ENCODE measurements at places on chromosomes 3 and 15.

- DNase-seq = no peak
Observed at GRCh38 chr3:10157031-10157430, 7.7 kb upstream of the IRAK2 start.

DNA sequence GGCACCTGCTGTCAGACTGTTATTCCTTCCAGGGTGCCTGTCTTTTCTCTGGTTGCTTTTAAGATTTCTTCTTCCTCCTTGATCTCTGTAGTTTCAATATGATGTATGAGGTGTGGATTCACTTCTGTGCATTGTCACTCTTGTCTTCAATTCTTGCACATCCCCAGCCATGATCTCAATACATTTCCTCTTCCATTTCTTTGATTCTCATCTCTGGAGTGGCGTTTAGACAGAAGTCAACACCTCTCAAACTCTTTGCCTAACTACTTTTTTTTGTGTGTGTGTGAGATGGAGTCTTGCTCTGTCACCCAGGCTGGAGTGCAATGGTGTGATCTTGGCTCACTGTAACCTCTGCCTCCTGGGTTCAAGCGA is 224.4 kb upstream of the LYSMD4 start:
- DNase-seq = no peak

DNA sequence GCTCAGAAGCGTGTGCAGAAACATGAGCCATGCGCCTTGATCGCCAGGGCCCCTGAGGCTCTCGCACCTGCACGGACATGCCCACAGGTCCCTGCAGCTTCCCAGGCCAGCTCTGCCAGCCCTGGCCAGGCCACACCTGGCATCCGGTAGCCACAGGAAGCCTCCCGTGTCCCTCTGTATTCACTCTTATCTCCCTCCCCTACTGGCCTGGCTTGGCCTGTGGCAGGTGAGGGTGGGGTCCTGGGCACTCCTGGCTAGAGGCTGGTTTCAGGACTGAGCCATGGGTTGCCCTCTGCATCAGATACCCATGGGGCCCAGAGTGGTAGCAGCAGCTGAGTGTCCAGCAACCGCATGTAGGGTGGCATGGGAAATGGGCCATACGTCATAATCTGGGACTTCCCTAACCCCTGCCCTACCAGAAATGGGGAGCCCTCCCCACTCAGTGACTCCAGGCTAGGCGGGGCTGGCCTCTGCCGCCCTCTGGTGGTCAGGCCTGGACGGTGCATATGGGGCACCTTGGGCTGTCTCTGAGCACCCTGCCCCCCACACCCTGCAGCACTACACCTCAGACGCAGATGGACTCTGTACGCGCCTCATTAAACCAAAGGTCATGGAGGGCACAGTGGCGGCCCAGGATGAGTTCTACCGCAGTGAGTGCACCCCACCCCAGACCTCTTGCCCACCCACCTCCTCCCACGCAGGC is 12.6 kb upstream of the LMAN1L start:
- DNase-seq = peak; percentile 53

- no peak for DNase-seq
Observed at GRCh38 chr3:178465260-178466180, 70.7 kb upstream of the KCNMB2 start.

GRCh38 chr3:81295906-81296577 is 465.4 kb downstream of the GBE1 start:
- peak; percentile 45 for DNase-seq

DNA sequence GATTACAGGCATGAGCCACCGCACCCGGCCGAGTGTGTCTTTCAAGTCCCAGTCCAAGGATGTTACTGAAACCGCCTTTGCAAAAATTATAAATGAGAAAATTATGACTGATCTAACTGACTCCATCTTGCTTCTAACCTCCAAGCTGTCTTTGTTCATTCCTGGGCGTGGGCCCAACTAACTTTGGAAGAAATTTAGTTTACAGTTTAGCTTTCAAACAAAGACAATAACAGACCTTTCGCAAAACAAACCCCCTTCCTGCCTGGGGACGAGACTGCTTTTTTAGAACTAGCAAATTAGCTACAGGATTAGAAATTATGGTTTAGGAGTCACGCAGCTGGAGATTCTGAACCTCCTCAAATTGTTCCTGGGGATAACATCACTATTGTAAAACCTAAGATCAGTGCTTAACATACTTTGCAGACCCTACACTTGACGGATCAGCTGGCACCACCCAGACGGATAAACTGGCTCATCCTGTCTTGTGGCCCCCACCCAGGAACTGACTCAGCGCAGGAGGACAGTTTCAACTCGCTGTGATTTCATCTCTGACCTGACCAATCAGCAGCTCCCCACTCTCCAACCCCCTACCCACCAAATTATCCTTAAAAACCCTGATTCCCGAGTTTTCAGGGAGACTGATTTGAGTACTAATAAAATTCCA is 23.8 kb downstream of the NANOGP8 start:
- DNase-seq = peak; percentile 15

DNA sequence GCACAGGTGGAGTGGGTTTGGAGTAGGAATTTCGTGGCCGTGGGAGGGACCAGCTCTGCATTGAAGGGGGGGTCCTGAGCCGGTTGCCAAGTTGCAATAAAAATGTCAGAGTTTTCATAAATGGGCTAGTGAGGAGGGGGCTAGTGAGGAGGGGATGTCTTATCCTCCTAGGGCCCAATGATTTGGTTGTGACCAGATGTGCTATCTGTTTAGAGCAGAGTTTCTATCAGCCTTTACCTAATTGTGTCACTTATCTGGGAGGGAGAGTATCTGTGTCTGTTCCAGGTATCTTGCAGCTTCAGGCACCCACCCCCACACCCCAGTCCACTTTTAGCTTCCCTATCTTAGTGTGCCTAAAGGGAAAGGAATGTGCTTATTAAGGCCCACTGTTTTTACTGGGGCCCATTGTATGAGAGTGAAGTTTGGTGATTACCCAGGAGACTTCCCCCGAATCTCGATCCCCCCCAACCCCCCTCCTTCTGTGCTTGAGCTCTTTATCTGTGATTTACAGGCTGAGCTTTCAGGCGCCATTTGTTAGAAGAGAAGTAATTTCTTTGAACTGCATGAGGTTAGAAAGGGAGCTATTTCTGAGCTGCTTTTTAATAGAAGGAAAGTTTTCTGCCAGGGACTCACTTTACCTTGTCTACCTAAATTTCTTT is 42.6 kb downstream of the PPCDC start:
- no peak for DNase-seq

DNA sequence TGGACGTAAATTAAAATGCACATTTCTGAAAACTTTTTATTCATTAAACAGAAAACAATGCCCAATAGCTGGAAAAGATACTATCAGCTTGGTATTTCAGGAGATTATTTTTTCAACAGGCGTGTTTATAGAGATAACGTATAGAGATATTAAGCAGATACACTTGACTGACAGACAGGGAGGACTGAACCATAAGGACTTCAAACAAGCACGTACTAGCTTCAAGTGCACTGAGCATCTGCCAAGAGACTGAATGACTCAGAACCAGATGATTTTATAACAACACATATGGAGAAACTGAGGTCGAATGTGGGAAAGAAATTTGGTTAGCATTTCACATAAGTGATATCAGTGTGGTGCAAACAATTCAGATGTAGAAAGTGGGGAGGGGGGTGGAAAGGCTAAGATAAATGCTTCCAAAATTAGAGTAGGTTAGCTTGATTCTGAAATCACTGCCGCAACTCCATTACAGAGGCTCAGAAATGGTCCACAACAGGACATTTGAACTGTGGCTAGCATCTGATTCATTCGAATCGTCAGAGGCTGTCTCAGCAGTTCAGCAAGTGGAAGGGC is 103.5 kb downstream of the SEMA6D start:
- DNase-seq = peak; percentile 95

- DNase-seq = peak; percentile 20
Observed at GRCh38 chr3:46312991-46313390, 40.9 kb upstream of the CCR2 start.

DNA sequence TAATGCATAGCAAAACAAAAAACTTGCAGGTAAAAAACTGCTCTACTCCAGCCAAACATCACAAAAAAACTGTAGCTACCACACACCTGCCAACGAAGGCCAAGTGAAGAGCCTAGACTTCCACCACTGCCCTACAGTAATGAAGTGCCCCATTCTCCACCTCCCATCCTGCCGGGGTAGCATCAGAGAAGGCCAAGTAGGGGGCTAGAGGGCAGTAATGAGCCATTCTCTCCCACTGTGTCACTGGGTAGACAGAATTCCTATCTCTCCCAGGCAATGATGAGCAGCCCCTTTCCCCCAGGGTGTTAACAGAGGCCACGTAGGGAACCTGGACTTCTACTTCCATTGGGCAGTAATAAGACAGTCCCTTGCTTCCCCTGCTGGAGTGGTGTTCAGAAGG is 9.5 kb downstream of the SEC22C start:
- DNase-seq = peak; percentile 47

- no peak for DNase-seq
Observed at GRCh38 chr3:179464323-179465092, 13.2 kb upstream of the GNB4 start.

DNA sequence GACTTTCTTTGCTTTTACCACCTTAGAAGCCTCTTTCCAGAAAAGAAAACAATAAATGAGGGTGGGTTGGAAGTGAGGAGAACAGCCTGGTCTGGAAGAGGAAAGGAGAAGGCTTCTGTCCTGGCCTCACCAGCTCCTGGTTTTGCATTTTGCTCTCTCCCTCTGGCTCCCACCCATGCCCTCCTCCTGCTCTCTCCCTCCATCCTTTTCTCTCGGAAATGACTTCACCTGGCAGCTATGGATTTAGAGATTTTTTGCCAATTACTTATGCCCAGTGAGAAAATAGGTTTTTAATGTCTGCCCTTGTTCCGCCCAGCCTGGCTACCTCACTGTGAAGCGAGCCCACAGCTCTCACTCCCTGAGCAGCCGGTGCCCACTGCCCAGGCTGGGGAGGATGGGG is 77.9 kb upstream of the NTRK3 start:
- DNase-seq = peak; percentile 14

DNA sequence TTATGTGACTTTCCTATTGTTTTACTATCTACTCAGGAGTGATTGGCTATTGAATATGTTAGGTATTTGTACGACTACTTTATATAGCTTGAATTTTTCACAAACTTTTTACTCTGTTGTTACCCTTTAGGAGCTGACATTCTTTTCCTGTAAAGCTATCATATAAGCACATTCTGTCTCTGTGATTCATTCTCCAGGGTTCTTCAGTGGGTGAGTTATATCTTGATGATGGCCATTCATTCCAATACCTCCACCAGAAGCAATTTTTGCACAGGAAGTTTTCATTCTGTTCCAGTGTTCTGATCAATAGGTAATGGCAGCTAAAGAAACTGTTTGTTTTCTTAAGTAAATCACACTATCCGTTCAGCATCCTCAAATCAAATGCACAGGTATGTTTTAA is 10.1 kb upstream of the CAPN3 start:
- DNase-seq = peak; percentile 81

- DNase-seq = peak; percentile 29
Observed at GRCh38 chr3:127889976-127890650, 24.9 kb upstream of the KBTBD12 start.

GRCh38 chr3:97967966-97968365 is 4.3 kb downstream of the RIOX2 start:
- no peak for DNase-seq

GRCh38 chr3:42288385-42288784 is 22.4 kb upstream of the CCK start:
- no peak for DNase-seq

- no peak for DNase-seq
Observed at GRCh38 chr15:70374096-70374495, 276.4 kb upstream of the TLE3 start.

GRCh38 chr15:54960266-54960665 is 236.5 kb downstream of the RSL24D1 start:
- DNase-seq = no peak

- peak; percentile 65 for DNase-seq
Observed at GRCh38 chr3:30672959-30673358, 66.6 kb downstream of the TGFBR2 start.

DNA sequence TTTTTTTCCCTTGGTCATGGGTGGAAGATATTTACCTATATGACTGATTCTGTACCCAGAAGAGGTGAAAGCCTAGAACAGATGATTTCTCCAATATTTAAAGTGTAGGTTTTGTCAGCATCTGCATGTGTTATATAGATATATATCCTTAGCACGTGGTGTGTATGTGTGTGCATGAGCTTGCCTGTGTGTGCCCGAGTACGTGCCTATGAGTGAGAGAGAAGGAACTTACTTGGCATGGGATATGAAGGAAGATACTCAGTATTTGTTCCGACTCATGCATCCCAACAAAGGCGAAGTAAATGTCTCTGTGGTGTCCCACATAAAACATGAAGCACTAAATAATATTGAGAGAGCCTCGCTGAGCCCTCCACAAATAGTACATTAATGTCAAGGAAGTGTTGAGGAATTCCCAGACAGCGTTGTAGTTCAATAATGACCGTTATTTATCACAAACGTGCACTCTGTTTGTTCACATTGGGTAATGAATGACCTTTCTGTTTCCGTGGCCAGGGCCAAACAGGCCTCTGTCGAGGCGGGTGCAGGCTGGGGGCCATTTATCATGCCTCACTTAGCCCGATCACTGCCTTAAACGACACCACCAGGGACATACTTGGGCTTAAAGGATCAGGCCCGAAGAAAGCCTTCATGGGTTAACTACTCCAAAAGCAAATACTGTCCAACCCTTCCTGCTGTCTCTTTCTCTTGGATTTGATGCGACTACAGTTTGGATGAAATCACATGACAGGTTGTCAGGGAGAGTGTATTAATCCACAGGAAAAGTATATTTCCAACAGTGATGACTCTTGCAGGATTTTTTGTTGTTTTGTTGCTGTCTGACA is 267.7 kb downstream of the PTPRG start:
- DNase-seq = no peak

DNA sequence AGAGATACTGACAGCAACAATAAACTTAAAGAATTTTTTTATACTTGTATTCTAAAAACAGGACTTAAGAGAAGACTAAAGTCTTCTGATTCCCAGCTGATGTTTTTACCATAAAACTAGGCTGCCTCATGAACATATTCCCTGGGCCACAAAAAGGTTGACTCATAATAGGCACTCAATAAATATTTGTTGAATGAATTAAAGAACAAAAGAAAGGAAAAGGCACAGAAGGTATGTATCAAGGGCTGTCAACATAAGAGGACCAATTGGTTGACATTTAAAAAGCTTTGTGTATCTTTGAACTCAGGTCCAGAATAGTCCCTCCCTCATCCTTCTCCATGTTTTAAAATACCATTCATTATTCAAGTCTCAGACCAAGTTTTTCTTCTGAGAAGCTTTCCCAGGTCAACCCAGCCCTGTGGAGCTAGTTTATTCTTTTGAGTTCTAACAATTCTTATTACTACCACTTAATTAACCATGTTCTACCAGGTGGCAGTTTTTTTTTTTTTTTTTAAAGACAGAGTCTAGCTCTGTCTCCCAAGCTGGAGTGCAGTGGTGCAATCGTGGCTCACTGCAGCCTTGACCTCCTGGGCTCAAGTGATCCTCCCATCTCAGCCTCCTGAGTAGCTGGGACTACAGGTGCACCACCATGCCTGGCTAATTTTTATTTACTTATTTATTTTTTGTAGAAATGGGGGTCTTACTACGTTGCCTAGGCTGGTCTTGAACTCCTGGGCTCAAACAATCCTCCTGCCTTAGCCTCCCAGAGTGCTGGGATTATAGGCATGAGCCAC is 17.5 kb upstream of the ARHGEF3 start:
- no peak for DNase-seq
